Brain microvascular endothelial cell (primary cell): ENCODE measurements at places on chromosomes 11 and 22.

- DNase-seq: peak; percentile 62
Observed at GRCh38 chr11:66335531-66336233, 552 bp downstream of the RIN1 start.

DNA sequence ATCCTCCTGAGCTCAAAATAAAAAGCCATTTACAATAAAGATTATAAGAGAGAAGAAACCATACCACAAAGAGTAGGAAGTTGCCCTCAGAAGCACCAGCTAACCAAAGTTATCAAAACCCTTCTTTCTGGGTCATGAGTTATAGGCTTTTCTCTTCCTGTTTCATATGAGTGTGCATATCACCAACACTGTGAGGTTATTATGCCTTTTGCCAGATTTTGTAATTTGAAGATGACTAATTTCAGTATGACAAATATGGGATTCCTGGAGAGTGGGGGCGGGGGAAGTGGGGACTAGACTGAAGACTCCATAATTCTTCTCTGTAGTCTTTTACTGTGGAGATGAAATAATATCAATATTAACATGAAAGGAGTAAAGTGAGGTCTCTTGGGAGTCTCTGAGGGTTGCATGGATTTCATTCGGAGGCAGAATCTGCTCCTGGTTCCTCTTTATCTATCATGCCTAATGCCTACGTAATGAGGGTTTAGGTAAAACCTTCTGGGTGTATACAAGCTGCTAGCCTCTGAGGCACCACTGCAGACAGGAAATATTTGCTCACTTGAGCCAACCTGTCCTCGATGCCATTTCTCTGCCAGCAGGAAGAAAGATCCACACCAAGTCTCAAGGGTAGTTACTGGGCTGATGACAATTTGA is 2.1 kb downstream of the LPXN start:
- DNase-seq: peak; percentile 88

- DNase-seq: peak; percentile 26
Observed at GRCh38 chr11:114438303-114438702, 964 bp upstream of the REXO2 start.

DNA sequence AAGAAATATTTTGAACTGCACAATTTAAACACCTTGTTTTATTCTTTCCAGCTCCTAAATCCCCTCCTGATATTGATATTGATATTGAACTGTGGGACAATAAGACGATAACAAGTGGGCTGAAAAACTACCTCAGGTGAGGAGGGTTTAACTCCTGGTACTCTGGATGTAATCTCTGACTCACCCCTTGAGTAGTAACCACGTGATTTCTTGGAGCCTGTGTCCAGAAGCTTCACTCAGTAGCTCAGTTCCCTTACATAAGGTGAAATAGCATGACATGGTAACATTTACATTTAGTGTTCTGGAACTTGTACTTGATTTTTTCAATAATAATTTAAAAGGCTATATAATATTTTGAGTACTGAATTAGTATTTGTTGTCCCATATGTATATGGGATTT is 168.0 kb downstream of the PGR start:
- DNase-seq: no peak

DNA sequence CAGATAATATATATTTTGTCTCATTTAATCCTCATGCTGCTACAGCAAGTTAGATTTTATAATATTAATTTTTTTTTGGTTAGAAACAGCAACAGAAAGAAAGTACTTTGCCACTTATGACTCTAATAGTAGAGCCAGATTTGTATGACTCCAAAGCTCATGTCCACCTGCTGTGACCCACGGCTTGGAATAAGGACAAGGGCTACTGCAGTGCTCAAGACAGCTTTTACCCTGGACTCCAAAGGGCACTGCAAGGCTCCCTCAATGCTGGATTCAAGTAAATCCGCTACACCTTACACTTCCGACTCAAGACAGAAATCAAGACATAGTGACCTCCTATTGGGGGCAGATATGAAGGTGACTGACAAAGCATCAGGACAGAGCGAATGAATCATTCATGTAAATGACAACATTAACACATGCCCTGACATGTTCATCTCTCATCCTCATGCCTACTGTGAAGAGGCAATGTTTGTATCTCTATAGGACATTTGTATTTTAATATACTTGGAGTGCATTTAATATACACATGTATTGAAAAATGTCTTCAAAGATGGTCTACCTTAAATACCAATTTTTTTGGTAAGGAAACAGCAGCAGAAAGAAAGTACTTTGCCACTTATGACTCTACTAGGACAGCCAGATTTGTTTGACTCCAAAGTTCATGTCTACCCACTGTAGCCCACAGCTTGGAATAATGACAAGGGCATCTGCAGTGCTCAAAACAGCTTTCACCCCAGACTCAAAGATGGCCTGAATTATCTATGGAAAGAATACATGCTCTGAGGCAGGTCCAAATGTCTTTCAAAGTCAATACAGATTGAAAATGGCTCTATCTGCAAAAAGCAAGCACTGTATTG is 375.6 kb upstream of the CCDC90B start:
- no peak for DNase-seq

GRCh38 chr11:37411289-37411688 is 813.3 kb upstream of the RAG2 start:
- no peak for DNase-seq

DNA sequence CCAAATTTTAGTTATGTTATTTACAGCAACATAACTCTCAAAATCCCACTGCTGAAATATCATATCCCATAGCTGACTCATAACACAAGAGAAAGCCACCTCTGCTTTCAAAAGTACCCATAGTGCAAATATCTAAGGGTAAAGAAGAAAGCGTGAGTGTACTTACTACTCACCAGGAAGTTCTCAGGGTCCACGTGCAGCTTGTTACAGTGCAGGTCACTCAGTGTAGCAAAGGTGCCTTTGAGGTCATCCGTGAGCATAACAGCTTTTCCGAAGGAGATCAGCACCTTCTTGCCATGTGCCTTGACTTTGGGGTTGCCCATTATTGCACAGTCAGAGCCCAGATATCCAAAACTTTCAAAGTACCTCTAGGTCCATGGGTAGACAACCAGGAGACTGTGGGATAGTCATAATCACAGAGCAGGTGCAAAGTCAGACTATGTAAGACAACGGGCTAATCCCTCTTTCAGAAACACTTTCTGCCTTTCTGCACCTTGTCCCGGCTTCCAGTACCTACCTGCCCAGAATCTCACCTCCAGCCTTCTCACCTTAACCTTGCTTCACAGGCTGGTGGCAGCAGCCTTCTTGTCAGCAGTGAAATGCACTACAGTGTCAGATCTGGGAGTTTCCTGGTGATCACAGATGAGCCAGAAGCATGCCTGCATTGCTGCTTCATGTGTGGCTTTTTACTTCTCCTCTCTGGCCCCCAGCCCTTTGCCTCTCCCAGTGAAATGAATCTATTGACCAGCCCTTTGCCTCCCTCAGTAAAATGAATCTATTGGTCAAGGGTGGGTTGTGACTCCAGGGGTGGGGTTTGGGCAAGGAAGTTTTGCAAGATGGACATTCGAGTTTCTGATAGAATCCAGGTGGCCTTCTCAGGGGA is 6.5 kb downstream of the HBG1 start:
- peak; percentile 70 for DNase-seq

- no peak for DNase-seq
Observed at GRCh38 chr22:46780453-46780852, 18.0 kb downstream of the TBC1D22A start.

GRCh38 chr11:28581286-28582242 is 473.4 kb downstream of the METTL15 start:
- peak; percentile 42 for DNase-seq

- no peak for DNase-seq
Observed at GRCh38 chr11:88181776-88182175, 6.5 kb upstream of the RAB38 start.

- DNase-seq: peak; percentile 97
Observed at GRCh38 chr11:69008737-69009440, 4.2 kb downstream of the MRGPRF start.

- DNase-seq: no peak
Observed at GRCh38 chr11:119912229-119912628, 183.2 kb upstream of the NECTIN1 start.
